Activated CD4-positive, alpha-beta memory T cell treated with anti-CD3 and anti-CD28 coated beads for 36 hours (primary cell): ENCODE measurements at places on chromosomes 3 and 15. TPM values are rescaled to one million over a fixed set of nuclear protein-coding genes. Genes with fewer than 3 reads are reported as not detected.
A peak's percentile ranks its signal among the peaks of the same experiment; 100 is the strongest.

- no peak for DNase-seq
Measured at GRCh38 chr3:143206955-143207337, 87.4 kb downstream of the CHST2 start.

Gene BBX
- total RNA-seq: 39.9 TPM

Gene GRAMD2A
- total RNA-seq: not detected

Gene FYTTD1
- total RNA-seq: 39.9 TPM

DNA sequence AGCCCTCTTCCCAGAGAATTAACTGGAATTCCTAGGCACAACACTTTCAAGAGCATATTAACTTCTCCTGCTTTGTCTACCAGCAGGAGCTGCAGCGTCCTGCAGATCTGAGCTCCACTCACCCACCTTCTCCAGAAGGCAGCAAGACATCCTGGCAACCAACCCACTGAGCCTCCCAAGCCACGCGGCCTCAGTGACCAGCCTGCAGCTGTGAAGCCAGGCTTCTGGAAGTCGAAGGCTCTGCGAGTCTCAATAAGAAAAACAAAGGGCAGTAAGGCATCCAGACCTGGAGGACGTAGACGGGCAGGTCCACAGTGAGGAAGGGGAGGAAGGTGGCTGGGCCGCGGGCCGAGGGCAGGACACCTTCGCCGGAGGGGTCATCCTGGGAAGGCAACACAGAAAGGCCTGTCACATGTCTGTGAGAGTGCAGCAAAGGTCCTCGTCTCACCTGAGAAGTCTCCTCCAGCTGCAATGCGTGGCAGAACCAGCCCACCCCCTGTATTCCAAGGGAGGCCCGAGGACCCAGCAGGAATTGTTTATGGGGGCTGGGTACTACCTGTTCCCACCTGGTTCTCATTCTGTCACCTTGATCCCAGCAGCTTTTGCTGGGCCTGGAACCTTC lies 36.2 kb downstream of the ZXDC start:
- no peak for DNase-seq

GRCh38 chr3:177345049-177345972 lies 148.0 kb upstream of the TBL1XR1 start:
- peak; percentile 86 for DNase-seq

- DNase-seq: no peak
Measured at GRCh38 chr3:135460273-135460672, 505.3 kb upstream of the PPP2R3A start.

- DNase-seq: no peak
Measured at GRCh38 chr15:48330105-48330785, 984 bp upstream of the DUT start.

DNA sequence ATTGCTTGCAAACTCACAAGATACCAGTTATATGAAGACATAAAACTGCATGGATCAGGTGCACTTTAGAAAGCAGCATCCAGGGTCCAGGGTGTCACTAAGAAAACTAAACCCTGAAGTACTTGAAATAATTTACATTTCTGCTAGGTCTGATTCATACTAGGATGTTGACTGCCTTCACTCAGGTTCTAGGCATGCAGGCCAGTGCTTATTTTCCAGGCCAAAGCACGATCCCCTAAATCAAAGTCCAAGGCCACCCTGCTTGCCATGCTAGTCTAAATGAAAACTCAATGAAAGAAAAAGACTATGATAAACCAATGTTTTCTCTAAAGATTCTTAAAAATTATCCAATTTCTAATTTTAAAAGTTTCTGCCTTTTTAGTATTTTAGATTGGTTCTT lies 49.4 kb downstream of the GREM1 start:
- DNase-seq: no peak

GRCh38 chr3:78101384-78101783 lies 1061.5 kb downstream of the ROBO2 start:
- DNase-seq: no peak

DNA sequence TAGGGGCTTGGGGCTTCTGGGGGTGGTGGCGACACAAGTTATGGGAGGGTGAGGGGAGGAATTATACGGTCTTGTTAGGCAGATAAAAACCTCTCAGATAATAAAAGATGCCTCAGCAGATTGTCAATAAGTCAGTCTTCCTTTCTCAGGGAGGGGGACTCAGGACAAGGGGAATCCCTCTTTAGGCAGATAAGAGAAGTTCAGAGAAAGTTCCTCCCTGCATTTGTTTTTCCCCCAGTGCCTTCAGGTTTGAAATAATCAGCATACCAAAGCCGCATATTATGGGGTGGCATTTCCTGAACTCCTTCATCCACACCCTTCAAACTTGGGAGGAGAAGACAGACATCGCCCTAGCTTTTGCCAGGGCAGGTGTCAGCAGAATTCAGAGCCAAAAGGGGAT lies 8.5 kb downstream of the PPCDC start:
- DNase-seq: no peak

Gene DNASE1L3
- not detected for total RNA-seq

DNA sequence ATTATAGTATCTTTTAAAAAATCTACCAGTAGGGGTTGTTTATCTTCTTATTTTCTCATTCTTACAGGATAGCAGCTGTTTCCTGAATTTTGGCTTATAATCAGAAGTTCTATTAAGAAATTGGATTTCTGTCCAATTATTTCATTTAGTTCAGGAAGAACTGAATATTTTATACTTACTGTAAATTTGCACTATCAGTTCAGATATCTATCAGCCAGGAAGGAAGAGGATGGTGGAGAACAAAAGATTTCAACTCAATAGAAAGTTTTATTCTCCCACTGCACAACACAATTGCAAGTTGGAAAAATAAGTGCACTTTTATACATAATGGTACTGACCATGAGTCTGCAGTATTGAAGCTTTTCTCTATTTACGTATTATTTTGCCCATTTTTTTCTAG lies 400.9 kb downstream of the PLOD2 start:
- no peak for DNase-seq

DNA sequence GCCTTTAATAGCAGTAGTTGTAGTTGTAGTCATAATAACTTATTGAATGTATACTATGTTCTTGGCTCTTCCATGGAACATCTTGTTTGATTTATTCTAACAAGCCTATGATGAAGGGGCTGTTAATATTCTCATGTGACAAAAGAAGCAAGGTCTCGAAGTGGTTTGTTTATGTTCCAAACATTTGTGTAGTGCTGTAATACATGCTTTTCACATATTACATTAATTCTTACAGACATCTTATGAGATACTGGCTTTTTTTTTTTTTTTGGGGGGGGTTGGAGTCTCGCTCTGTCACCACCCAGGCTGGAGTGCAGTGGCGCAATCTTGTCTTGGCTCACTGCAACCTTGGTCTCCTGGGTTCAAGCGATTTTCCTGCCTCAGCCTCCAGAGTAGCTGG lies 252.3 kb downstream of the PTPRG start:
- no peak for DNase-seq

Gene PRKCD
- 25.9 TPM for total RNA-seq

DNA sequence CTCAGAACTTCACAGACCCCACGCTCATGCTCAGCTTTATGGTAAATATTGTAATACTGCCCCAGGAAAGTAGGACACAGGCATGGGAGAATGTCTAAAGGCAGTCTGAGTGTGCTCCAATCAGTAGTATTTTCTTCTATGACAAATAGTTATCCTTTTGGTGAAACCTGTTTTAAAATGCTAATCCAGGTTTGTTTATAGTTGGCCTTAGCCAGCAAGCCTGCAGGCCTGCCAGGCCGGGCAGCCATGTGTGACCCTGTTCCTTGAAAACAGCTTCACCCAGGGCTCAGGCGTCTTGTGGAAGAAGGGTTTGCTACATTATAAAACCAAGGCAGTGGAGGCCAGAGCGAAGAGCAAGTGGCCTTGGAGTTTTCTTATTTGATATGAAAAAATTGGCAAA lies 104.7 kb downstream of the SEMA6D start:
- no peak for DNase-seq

DNA sequence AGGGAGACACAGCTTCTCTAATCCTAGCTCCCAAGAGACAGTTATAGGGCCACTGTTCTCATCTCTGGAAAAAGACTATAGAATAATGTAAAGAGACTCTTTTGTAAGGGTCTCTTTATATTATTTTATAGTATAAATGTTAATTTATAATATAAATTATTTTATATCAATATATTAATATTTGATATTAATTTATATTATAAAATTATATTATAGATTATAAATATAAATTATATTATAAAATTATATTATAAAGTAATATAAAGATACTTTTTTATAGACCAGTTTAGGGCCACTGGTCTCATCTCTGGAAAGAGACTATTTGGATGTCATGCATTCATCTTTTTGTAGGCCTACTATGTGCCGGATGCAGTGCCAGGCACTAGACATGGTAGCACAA lies 53.9 kb downstream of the SV2B start:
- no peak for DNase-seq

GRCh38 chr15:90315278-90315982 lies 36.7 kb upstream of the ZNF774 start:
- DNase-seq: no peak

DNA sequence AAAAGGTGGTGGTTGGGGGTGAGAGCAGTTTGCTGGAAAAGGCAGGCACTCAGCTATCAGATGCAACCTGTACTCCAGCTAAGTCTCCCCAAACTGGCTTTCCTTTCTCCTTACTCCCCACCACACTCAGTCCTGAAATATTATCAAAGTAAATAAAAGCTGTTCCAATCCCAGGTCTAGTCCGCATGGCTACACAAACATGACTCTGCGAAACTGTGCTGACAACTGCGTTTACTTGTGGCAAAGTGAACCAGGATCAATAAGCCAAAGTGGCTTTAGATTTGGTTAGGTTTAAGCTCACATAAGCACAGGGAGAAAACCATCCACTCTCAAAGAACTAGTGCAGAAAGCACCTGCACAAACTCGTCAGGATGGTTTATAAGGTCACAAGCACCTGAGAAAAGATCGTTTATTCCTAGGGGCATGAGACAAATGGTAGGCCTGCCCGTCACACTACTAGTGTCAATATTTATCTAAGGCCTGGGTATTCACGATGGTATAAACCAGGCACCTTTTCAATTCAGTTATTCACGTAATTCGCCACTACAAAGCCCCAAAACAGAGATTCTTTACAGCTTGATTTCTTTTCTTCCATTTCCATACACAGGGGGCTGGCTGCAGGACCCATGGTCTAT lies 25.3 kb downstream of the LRIG1 start:
- no peak for DNase-seq

DNA sequence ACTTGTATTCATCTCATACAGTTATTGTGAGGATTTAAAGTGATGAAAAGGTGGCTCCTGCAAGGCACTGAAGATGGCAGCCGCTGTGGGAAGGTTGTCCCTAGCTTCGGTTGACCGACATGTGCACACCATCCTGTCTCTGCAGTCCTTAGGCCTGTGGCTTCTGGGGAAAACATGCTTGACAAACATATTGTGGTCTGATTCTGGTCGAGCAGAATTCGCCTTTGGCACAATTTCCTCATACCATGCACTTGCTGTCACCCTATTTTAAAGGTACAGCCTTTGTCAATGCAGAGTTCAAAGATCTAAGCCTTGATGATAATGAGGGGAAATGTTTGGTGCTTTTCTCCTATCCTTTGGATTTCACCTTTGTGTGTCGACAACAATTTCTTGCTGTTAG lies 50.9 kb downstream of the PRICKLE2 start:
- DNase-seq: no peak

Gene TNFSF10
- 31.8 TPM for total RNA-seq

DNA sequence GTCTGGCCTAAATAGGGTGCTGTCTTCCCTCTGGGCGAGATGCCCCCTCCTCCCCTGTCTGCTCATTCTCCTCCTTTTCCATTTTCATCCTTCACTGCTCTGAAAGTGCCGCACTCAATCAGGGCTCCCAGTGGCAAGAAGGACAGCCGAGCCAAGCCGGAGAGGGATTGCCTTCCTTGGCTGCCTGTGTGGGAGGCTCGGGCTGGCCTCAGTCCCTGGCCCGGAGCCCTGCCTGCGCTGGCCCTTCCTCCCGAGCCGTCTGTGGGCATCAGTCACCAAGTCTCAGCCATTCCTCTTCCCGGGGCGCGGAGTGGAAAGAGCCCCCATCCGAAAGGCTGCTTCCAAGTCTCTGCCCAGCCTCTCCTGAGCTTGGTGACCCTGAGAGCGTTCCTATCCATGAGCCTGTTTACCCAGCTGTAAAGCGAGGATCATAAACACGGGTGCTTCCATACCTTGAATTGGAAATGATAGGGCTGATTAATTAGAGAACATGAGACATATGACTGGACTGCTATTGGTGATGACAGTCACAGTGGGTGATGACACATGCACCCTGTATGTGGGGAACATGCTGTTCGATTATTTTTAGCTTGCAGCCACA lies 59.1 kb upstream of the TLE3 start:
- DNase-seq: no peak

DNA sequence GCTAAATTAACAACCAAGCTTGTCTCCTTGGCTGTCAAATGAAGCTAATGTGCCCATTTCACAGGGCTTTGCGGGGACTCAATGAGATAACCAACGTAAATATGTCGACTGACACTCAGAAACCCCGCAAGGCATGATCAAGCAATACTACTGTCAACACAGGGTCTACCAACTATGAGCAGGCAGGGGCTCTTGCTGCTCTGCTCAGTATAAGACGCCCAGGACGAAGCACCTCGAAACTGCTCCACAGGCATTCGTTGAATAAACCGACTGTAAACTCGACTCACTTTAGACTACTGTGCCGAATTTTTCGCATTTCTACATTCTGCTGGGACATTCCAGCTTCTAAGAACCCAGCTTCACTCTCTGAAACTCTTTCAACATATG lies 55.0 kb downstream of the FEZF2 start:
- DNase-seq: no peak

Gene ANKRD63
- not detected for total RNA-seq

Gene DPPA2
- total RNA-seq: not detected

DNA sequence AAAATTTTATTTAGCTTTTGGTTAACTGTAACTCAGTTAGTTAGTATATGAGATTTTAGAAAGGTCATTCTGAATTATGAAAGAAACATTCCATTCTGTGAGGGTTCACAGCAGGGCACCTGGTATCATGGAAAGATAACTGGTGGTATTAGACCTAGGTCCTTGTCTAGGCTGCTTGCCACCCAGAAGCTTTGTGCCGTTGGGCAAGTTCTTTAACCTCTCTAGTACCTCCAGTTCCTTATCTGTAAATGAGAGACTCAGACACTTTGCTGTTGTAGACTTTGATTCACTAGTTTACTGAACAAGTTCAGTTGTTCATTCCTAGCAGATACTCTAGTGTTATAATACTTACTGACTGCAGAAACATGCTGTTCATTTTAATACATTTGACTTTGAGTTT lies 25.4 kb downstream of the PDCD6IP start:
- no peak for DNase-seq

Gene POPDC2
- 2.3 TPM for total RNA-seq

DNA sequence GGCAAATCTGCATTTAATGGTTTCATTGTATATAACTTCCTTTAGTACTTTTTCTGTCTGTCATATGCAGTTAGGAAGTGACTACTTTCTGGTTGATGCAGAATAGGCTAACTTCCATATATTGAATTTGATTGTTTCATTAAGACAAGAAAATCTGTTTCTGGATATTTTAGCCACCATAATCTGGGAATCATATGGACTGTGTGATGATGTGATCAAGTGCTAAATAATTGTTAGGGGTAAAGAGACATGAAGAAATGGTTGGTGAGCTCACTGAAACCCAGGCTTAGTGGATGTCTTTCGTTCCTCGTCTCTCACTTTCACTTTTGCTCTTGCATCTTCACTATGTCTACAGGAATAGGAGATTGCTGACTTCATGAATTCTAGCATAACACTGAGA lies 3.5 kb upstream of the MNS1 start:
- no peak for DNase-seq

Gene CCK
- not detected for total RNA-seq

- DNase-seq: peak; percentile 31
Measured at GRCh38 chr15:59814409-59814808, 125.3 kb upstream of the BNIP2 start.

Gene FSTL1
- total RNA-seq: 0.40 TPM
